ENCODE measurements at places on chromosomes 5 and 9.

GRCh38 chr5:74640954-74641734 is 616 bp upstream of the ENC1 start:
- peak; percentile 63 for DNase-seq

DNA sequence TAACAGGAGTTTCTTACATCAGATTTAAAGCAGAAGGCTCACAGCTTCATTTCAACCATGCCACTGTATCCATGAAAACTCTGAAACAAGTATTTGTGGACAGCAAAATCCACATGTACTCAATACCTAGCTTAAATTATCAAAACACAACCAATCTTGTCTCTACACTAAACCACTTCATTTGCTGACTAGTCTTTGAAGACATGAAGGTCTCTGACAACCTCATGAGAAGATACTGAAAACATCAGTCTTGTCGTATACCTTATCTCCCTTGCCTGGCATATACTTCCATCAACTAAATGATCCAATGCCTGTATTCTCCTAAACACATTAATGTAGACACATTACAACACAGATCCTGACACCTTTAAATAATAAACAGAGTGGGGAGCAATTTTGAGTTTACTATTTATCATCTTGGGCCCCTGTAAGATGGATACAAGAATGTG is 2.9 kb downstream of the RPS23 start:
- DNase-seq = no peak

DNA sequence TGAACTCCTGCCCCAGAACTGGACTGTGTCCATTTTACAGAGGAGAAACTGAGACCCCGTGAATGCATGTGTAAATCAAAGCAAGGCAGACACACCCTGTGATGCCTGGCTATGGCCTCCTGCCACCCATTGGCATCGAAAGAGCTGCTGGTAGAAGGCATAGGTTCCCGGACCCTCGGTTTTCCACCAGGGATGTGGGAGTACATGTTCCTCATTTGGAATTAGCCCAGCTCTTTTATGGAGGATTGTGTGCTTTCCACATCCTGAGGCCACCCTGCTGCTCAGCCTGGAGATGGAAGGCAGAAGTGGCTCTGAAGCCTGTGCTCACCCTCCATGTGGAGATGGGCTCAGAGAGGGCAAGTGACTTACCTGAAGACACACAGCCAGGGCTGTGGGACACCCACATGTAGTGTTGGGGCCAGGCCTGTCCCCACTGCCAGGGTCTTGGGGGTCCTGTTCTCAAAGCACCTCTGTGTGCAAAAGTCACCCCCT is 2.8 kb downstream of the SUSD3 start:
- no peak for DNase-seq

DNA sequence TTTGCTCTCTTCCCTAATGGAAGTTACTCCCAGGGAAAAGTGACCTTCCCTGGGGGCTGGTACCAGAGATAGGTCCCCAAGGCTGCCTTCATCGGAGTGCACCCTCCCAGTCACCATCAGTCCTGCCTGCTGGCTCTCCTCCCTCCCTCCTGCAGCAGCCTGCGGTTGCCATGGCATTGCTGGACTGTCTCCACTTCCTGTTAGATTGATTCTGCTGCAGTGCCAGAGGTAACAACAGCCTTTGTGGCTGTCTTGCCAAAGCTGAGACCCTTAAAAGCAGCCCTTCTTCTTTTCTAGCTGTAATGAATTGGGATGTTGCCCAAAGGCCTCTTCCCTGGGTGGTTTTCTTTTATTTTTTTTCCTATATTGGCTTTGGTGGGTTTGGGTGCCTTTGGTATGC is 78.1 kb upstream of the PRLR start:
- DNase-seq = no peak

DNA sequence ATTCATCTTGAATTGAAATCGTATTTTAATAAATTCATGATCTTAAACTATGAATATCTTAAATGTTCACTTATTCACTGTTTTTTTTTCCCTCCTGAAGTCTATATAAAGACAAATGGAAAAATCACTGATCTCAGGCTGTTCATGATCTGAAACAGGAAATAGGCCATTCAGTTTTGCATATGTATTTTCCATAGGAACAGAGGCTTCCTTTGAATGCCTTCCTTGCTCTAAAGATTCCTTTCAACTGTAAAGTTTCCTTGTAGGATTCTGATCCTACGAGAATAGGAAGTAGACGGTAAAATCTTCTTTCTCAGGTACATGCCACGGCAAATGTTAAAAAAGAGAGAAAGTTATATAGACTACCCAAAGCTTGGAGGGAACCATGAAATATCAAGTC is 194.4 kb upstream of the PPP1R2B start:
- DNase-seq = no peak

- DNase-seq = no peak
Measured at GRCh38 chr9:135692410-135692809, 6.9 kb downstream of the SOHLH1 start.

DNA sequence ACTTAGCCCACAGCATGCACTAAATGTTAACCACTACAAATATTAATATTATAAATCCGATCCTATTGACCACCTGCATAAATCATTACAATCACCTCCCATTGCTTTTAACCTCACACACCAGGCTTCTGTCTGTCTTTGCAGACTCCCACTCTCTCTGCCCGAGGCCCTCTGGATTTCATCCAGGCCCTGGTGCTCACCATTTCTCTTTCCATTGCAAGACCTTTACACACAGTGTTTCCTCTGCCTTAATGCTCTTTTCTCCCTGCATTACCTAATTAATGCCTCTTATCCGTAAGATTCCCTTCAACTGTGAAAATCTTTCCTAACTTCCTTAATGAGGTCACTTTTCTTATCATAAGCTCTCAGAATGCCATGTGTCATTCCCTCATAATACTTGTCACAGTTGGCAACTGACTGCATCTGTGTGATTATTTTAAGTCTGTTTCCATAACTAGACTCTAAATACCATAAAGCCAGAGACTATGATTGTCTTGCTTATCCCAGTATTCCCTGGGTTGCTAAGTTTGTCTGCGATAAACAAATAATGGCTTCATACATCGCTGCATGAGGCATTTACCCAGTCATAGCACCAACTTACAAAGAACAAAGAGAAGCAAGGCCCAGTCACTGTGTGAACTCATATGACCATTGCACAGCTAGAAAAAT is 155.1 kb downstream of the CCDC192 start:
- DNase-seq = no peak

- DNase-seq = no peak
Measured at GRCh38 chr5:1736065-1736464, 63.6 kb downstream of the MRPL36 start.

GRCh38 chr5:1473746-1474145 is 28.5 kb upstream of the SLC6A3 start:
- DNase-seq = no peak

Measured in tibial nerve (tissue), 4 donors.